ENCODE measurements at places on chromosomes 2 and 18.

GRCh38 chr2:203997481-203997880 is 60.9 kb downstream of the ICOS start:
- no peak for DNase-seq

DNA sequence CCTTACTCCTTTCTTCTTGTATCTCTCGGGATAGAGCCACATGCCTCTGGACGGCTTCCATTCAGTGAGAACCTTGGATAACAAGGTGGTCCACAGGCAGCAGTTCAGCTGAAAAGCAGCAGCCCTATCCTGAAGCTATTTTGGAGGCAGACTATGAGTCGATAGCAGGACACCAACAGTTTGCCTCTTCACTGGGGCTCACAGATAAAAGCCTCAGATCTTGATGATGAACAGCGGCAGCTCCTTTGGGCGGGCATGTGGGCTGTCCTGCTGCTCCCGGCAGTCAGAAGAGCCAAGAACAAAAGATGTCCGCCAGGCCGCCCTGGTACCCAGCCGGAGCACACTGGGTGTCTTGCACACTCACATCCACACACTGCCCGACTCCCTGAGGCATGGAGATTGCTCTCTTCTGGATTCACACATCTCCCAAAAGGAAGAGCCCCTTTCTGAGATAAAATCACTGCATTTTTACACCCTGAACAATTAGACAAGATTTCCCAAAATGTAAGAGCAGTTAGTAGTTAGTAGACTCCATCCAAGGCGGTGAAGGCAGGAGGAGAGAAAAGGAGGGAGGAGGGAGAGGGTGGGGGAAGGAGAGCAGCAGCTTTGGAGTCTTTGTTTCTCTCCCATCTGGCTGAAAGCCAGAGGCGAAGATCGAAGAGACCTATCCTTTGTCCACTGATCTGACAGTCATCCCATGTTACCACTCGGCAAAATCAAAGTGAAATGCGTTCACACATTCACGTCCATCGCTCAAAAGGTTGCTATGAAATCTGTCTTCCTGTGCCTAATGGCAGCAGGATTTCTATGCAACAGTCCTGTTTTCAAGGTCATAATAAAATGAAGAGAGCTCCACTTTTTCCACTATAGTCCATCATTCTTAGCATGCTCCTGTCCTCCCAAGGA is 90.1 kb upstream of the KLF7 start:
- DNase-seq = no peak

- no peak for DNase-seq
Measured at GRCh38 chr2:72921088-72921851, 4.0 kb downstream of the EMX1 start.

- no peak for DNase-seq
Measured at GRCh38 chr18:54780970-54781369, 47.3 kb upstream of the RAB27B start.

DNA sequence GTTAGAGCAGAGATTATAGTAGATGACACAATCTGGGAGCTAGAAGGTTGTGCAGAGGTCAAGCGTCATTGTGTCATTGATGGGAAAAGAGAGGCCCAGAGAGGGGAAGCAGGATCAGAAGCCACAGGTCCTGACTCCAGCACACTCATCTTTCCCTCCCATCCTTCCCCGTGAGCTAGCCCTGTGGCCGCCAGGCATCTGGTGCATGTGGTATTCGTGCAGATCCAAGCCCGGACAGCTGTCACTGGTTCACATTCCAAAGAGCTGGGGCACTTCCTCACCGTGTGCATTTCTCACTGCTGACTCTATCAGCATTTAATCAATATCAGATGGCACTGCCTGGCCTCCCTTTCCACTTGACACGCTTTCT is 94.1 kb upstream of the THOC1 start:
- DNase-seq = no peak

GRCh38 chr18:58188996-58189395 is 145.0 kb downstream of the NEDD4L start:
- DNase-seq = no peak

GRCh38 chr2:43616967-43617680 is 19.9 kb upstream of the PLEKHH2 start:
- no peak for DNase-seq

DNA sequence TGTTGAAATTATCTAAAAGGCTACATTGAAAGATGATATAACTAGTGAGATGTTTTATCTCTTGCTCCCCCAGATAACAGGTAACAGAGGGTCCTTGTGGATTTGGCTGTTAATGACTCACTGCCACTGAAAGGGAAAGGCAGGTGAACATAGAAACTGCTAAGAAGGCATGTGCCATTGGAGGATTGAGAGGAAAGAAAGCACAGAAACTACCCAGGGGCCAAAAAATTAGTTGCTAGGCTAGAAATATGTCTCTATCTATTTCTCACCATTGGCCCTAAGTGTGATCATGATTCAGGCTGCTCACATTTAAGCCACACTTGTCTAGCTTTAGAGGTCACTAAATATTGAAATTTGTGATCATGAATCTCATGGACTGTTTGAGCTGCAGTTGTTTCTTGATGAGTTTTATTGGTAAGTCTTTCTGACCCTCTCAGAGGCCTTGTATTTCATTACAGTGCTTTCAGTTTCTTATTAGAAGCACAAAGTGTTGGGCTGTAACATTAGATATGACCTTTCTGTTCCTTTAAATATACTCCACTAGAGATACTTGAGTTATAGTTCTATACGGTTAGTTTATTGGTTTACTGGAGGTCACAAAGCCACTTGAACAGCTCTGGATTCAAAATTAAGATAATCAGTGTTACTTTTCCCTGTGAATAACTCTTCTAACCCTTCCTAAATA is 26.2 kb downstream of the NAB1 start:
- no peak for DNase-seq

- DNase-seq = no peak
Measured at GRCh38 chr2:170148161-170148560, 29.8 kb upstream of the MYO3B start.

GRCh38 chr18:24136967-24137373 is 1.9 kb upstream of the CABYR start:
- DNase-seq = no peak

DNA sequence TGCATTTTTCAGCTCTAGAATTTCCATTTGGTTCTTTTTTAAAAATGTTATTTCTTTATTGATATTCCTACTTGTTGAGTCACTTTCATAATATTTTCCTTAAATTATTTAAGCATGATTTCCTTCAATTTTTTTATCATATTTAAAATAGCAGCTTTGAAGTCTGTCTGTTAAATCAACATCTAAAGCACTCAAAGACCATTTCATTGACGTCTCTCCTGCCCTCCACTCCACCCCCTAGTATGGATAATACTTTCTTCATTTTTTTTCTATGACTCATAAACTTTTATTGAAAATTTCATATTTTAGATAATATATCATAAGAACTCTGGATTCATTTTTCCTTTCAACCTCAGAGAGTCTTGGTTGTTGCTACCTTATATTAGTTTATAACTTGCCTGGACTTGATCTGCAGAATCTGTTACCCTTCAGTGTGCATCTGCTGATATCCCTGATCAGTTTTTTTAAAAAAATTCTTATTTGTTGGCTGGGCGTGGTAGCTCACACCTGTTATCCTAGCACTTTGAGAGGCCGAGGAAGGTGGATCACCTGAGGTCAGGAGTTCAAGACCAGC is 59.0 kb upstream of the ZNF396 start:
- DNase-seq = no peak

GRCh38 chr2:35938838-35939237 is 416.7 kb upstream of the CRIM1 start:
- no peak for DNase-seq

GRCh38 chr2:449246-450067 is 161.6 kb upstream of the ALKAL2 start:
- no peak for DNase-seq

GRCh38 chr2:196233021-196233804 is 61.8 kb upstream of the STK17B start:
- DNase-seq = peak; percentile 52

DNA sequence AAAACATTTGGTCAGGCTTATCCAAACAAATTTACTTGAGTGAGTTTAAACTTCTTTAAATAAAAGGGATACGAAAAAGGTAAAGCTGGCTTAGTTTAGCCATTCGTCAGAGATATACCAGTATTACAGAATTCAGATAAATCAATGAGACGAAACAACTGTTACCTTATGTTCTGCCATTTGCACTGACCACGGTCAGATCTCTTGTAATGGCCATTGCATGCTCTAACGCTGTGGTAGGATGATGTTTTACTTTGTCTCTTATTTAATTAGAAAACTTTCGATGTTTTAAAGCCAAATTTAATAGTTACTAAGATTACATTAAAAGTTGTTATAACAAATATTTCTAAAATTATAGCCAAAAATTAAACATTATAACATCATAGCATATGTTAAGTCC is 1.5 kb downstream of the C18orf54 start:
- no peak for DNase-seq

DNA sequence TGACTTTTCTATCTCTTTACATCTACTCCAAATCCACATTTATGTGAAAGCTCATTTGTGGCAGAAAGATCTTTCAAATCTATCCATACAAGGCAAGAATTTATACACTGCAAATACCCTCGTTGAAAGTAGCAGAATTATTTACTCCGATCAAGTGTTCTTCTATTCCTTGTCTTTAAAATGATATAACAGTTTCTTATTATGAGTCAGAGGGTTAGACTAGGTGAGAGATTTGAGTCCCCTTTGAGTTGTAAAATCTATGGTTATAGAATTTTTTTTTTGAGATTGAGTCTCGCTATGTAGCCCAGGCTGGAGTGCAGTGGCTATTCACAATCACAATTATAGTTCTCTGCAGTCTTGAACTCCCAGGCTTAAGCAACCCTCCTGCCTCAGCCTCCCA is 5.6 kb upstream of the GREB1 start:
- no peak for DNase-seq

DNA sequence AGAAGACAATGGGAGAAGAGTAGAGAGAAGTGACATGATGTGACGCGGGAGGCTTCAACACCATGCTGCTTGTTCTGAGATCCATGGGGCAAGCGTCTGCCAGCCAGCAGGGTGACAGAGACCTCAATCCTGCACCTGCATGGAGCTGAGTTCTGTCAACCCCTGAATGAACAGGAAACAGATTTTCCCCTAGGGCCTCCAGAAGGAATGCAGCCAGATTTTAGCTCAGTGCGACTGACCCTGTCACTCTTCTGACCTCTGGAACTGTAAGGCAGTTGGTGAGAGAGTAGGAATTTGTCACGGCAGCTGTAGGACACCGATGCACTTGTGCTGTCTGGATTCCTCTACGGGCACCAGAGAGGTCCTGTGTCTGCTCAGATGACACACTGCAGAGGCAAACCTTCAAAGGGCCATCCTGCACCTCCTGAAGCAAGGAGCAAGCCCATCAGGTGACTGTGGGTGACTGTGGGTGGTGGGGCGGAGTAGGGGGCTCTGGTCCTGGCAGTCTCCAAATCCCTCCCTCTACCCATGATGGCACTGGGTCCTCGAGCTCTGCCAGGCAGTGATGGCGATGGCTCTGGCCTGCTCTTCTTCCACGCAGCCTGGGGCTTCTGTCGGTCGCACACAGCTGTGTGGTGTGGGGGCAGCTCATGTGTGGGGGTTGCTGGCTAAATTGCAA is 194.3 kb upstream of the TWIST2 start:
- no peak for DNase-seq

- DNase-seq = no peak
Measured at GRCh38 chr2:191844706-191845105, 2.2 kb downstream of the CAVIN2 start.

DNA sequence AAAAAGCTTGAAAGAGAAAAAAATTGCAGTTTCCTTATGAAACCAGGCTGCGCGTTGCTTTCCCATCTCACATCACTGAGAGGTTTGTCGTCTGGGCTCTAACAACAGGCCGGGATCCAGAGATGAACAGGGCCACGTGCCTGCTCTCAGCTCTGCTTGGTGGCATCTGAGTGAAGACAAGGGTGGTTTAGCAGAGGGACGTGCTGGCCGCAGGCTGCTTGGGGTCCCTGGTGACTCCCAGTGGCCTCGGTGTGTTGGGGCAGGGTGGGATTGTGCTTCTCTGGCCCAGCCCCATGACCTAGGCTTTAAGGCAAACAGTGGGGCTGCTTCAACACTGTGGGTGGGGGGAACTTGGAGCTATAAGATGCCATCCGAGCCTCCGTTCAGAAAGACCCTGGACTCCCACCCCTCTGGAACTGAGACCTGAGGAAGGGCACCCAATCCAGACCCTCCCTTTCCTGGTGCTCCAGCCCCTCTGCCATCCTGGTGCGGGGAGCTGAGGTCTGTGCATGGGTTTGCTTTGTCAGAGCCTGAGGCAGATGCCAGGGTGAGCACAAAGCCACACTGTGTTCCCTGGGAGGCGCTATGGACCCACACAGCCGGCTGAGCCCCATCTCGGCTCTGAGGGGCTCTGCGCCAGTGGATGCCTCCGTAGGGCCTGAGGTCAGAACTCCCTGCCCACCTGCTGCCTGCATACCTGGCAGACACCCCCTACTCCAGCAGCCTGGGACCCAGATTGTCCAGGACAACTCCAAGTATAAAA is 18.4 kb upstream of the HPCAL1 start:
- DNase-seq = no peak

- peak; percentile 60 for DNase-seq
Measured at GRCh38 chr2:130727286-130727924, 1.5 kb upstream of the GPR148 start.

GRCh38 chr2:1495676-1496358 is 82.6 kb downstream of the TPO start:
- no peak for DNase-seq

DNA sequence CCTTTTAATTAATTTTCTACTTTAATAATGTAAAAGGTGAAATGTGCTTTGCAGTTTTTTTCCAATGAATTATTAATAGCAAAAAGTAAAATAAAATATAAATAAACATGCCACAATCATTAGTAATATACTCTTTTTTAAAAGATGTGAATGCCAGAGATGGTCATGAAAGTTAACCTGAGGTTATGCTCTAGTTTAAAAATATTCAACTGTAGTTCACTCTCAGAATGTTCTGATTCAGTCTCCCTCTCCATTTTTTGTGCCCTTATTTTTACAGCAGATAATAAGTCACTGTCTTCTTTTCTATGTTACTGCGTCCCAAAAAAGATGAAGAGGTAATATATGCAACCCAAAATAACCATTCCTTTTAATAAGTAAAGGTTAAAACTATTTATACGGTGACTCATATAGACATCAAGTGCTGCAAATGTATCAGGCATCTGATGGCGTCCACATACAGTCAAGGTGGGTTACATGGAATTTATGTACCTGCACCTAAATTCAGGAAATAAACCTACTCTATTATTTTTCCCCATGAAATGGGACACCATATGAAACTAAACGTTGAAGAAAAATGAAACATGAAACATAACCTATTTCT is 153.6 kb upstream of the ZNF804A start:
- no peak for DNase-seq

- no peak for DNase-seq
Measured at GRCh38 chr2:12222554-12222953, 476.1 kb downstream of the LPIN1 start.

DNA sequence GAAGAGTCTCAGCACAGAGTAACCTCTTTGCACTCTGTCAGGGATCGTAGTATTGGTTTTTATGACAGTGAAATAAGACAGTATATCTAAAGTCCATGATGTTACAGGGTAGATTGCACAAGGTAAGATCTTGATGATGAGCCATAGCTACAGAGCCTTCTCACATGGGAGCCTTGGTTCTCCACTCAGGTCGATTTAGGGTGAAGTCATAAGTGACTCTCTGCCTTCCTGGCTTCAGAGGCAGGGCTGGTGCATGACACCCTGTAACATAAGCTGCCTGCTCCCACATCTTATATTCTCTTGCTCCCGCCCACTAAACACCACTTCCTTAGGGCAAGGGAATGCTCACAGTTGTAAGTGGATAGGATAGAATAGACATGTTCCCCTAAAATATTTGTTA is 13.3 kb downstream of the DAPL1 start:
- no peak for DNase-seq

GRCh38 chr2:36976065-36976464 is 9.7 kb upstream of the STRN start:
- DNase-seq = no peak

All from COLO829 (cell line).